Activated CD4-positive, alpha-beta memory T cell treated with anti-CD3 and anti-CD28 coated beads, Interleukin-2, amount 10 ng/mL, durations not matched to agents 7 days and 5 days (primary cell): ENCODE measurements at places on chromosomes 5 and 9. TPM values are rescaled to one million over a fixed set of nuclear protein-coding genes. Genes with fewer than 3 reads are reported as not detected.

The FEM1C gene
- 16.8 TPM for total RNA-seq

The GNE gene
- 22.0 TPM for total RNA-seq

The TTC39B gene
- total RNA-seq = 29.6 TPM

The LMAN2 gene
- total RNA-seq = 149 TPM

The CD72 gene
- 11.8 TPM for total RNA-seq

The NEUROG1 gene
- not detected for total RNA-seq

The TUSC1 gene
- not detected for total RNA-seq

GRCh38 chr9:107878462-107878861 is 388.9 kb upstream of the KLF4 start:
- no peaks in the 10 kb centered on the region for H3K27me3 ChIP-seq
- no peak overlapping the region for H3K4me3 ChIP-seq
- no peaks in the 10 kb centered on the region for H3K4me1 ChIP-seq
- H3K36me3 ChIP-seq = no peaks in the 10 kb centered on the region
- no peak for DNase-seq

DNA sequence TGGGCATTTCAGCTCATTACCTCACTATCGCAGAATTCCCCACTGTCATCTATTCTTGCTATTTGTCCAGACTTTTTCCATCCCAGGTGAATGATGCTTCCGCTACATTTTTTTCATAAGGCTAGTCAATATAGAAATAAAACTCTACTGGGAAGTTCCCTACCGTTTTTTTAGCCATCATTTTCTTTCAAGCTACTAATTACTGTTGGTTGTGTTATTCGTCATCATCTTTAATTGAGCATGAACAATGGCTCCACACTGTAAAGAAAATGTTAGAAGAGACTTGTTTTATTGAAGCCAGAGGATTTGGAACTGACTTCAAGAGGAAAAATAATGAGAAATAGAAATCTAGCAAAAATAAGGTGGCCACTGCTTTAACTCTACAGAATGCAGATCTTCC is 265.0 kb downstream of the ZNF608 start:
- H3K27me3 ChIP-seq = no peaks in the 10 kb centered on the region
- H3K4me1 ChIP-seq = no peaks in the 10 kb centered on the region
- H3K4me3 ChIP-seq = no peak overlapping the region

- no peak overlapping the region for H3K4me3 ChIP-seq
- H3K36me3 ChIP-seq = no peaks in the 10 kb centered on the region
- H3K27me3 ChIP-seq = no peaks in the 10 kb centered on the region
- no peaks in the 10 kb centered on the region for H3K4me1 ChIP-seq
- no peak for DNase-seq
Measured at GRCh38 chr5:62065050-62065449, 241.0 kb upstream of the KIF2A start.

- no peak for DNase-seq
- H3K4me3 ChIP-seq = peak overlapping the region; percentile 19
- peaks cover 18% of the 10 kb centered on the region for H3K4me1 ChIP-seq
- peaks cover 28% of the 10 kb centered on the region for H3K27me3 ChIP-seq
Measured at GRCh38 chr5:10536931-10537579, 26.8 kb upstream of the ANKRD33B start.

- peaks cover 2% of the 10 kb centered on the region for H3K27me3 ChIP-seq
- H3K4me1 ChIP-seq = no peaks in the 10 kb centered on the region
- no peaks in the 10 kb centered on the region for H3K36me3 ChIP-seq
- no peak overlapping the region for H3K4me3 ChIP-seq
- no peak for DNase-seq
Measured at GRCh38 chr9:121634329-121635261, 16.8 kb upstream of the DAB2IP start.

DNA sequence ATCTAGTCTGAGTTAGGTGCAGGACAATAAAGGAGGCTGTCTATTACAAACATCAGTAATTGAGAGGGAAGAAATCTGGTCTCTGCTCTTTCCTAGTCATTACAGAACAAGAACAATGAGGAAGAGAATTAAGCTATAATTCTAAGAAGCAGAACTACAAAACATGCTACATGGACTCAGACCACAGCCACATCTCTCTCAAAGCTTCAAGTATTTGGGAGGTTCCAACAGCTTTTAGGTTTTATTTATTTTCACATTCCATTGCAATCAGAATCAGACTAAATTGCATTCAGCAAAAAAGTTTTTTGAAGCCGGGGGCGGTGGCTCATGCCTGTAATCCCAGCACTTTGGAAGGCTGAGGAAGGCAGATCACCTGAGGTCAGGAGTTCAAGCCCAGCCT is 1.1 kb upstream of the GRPEL2 start:
- peaks cover 7% of the 10 kb centered on the region for H3K27me3 ChIP-seq
- DNase-seq = no peak
- peak overlapping the region; percentile 22 for H3K27ac ChIP-seq
- H3K4me1 ChIP-seq = peaks cover 37% of the 10 kb centered on the region
